Right atrium auricular region (tissue), 2 donors: ENCODE measurements at places on chromosomes 11 and 22. TPM values are rescaled to one million over a fixed set of nuclear protein-coding genes. Genes with fewer than 3 reads are reported as not detected.
A peak's percentile ranks its signal among the peaks of the same experiment; 100 is the strongest.

- DNase-seq = peak; percentile 18
Observed at GRCh38 chr11:131637469-131638175, 267.2 kb downstream of the NTM start.

KCNC1 gene
- not detected for total RNA-seq

DNA sequence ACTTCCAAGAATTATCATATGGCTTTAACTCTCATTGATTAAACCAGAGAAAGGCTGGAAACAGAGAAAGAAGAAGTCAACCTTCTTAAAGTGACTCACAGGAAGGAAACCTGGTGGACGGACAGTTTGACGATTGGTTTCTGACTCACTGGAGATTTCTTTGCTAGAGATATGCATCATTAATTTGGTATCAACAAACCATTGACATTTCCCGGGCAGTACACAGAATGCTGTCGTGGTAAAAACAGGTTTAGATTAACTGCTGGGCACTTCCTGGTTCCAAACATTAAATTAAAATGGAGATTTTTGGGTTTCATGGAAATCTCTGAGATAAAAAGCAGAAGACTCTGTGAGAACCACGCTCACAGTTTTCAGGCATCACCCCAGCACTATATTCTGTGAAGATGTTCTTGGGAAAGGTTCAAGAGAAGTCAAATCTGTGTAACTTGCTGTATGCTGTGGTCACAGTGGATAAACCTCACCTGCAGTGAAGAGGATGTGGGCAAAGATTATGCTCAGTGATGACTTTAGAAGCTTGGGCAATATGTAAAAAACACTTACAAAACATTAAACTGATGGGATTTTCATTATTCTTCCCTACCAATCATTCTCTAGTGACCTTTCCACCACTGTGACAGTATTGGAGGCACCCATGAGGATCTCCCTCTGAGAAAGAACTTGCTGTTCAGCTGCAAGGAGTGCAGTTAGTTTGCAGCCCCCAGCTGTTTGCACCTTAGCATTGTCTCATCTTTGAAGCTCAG lies 61.1 kb upstream of the CD44 start:
- no peak for DNase-seq

DNA sequence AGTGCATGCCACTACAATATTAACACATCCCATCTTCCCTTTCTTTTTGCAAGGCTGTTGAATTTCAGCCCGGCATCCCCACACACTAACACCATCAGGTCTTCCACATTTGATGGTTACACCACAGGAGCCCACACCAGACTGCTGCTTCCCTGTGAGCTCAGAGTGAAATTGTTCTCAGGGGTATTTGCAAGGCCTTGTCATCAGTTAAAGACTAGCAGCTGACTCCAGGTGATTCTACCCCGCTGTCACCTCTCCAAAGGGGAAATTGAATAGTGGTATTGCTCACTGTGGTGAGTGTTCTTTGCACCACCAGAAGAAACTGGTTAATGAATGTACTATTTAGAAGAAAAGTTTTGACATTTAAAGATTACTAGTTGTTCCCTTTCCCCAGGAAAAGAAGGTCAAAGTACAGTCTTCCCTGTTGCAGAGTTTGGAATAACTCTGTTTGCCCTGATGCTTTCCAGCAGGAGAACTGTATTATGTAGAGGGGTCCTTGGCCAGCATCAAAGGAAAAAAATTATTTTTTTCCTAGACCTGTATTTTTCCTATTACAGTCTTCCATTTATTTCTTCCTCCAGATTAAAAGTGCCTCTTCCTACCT lies 41.9 kb downstream of the BID start:
- no peak for DNase-seq

GRCh38 chr11:24688981-24689380 lies 192.1 kb downstream of the LUZP2 start:
- no peak for DNase-seq

MOGAT2 gene
- not detected for total RNA-seq

KCTD14 gene
- 0.59 TPM for total RNA-seq

GRCh38 chr11:77230878-77231605 lies 70.4 kb downstream of the GDPD4 start:
- DNase-seq = no peak

DNA sequence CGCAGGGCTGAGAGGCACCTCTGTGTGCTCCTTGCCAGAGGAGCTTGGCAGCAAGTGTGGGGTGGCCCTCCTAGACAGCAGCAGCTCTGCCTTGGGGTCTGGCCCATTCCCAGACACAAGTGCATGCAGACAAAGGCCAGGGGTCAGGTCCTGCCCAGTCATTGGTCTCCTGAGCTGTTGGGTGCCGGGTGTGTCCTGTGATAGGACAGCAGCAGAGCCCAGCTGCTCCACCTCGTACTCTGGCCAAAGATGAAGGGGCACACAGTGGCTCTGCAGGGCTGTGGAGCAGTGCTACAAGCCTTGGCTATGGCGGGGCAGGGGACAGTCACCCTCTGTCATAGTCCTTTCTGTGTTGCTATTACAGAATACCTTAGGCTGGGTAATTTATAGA lies 17.3 kb upstream of the OSBPL5 start:
- no peak for DNase-seq

DNA sequence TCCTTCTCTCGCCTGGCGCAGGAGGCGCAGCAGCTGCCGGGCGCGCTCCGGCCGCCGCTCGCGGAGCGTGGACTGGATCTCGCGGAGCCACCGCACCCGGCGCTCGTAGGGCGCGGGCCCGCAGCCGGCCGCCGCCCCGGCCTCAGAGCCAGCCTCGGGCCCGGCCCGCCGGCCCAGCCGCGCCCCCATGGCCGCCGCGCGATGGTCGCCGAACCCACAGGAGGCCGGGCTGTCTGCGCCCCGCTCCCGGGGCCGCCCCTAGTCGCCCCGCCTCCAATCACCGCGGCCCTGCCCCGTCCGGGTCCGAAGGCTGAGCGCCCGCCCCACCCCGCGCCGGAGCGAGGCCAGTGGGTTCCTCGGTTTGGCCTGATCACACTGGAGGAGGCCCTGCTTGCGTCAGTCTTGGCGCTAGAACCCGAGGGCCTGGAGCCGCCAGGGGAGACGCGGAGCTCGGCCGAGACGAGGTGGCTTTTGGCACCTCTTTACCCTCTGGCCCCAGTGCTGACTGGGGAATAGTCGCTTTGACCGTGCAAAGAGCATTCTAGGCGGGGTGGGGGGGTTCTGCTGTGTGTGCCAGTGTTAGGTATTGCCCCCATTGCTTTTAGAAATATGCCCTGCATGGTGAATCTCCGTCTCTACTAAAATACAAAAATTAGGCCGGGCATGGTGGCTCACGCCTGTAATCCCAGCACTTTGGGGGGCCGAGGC lies at the start of gene LRRC75B:
LRRC75B (minus strand) TSS at position 223 of the 708 bp plus-strand sequence; CDS start at position 189, 34 bp downstream.
- DNase-seq = peak; percentile 91

GRCh38 chr22:30890686-30891442 lies 77.7 kb downstream of the MORC2 start:
- DNase-seq = no peak

NXPE2 gene
- 0.20 TPM for total RNA-seq

DNA sequence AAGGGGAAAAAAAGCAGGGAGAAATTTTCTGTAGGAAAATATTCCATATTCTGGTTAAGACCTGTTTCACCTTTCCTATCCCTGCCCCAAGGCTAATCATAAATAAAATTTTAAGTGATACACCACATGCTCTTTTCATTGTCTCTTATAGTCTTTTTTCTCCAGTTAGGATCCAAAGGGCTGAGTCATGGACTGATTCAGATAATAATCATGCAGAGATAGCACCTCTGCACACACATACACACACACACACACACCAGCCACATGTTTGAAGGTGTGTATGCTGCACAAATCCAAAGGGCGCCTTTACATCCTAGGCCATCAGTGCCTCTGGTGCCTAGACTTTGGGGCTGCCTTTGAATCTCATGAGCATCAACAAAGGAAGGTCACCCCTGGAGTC lies 35.5 kb upstream of the CWF19L2 start:
- no peak for DNase-seq

DNA sequence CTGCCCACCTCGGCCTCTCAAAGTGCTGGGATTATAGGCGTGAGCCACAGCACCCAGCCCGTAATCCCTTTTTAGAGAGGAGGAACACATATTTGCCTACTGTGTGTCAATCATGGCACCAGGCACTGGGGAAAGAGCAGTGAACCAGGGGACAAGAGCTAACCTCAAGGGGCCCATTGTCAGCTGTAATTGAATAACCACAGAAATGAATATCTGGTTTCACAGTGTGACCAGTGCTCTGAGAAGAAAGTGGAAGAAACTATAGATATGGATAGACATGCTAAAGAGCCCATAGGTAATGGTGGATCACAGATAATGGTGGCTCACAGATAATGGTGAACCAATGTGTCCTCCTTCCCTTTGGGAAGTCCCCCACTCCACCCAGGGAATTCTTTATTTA lies 8.6 kb upstream of the KCTD14 start:
- no peak for DNase-seq
